Stimulated activated CD4-positive, alpha-beta T cell treated with anti-CD3 and anti-CD28 coated beads, Interleukin-2, amount 100 ng/mL, for 48 hours (primary cell): ENCODE measurements at places on chromosomes 3 and 15.
A peak's percentile ranks its signal among the peaks of the same experiment; 100 is the strongest.

DNA sequence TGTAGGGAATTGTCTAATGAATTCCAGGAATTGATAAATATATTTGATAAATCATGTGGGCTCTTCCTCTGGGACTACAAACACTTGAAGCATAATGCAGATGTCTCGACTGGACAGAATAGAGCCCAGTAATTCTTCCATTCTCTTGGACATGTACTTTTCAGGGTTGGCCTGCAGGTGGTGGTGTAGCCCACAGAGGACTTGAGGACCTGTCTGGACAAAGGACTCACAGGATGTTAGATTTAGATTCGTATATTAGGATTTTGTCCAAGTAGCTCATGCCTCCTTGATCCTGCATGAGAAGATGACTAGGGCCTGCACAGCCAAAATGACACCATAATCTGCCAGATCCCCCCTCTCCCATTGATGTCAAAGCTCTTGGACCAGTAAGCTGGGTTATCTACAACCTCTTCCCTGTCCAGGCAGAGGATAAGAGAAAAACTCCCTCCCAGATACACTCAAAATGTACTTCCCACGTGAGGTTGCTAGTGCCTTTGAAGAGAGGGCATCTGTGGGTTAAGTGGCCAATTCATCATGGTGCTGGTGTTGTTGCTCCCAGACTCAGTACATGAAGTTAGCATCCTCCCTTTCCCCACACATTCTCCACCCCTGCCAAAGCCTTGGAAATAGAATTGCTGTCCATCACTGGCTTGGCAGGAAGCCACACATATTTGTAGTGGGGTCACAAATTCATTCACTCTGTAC, 88.6 kb upstream of the ZNF280D start:
- peak; percentile 34 for DNase-seq

- DNase-seq: no peak
Measured at GRCh38 chr15:70269991-70270751, 172.5 kb upstream of the TLE3 start.

DNA sequence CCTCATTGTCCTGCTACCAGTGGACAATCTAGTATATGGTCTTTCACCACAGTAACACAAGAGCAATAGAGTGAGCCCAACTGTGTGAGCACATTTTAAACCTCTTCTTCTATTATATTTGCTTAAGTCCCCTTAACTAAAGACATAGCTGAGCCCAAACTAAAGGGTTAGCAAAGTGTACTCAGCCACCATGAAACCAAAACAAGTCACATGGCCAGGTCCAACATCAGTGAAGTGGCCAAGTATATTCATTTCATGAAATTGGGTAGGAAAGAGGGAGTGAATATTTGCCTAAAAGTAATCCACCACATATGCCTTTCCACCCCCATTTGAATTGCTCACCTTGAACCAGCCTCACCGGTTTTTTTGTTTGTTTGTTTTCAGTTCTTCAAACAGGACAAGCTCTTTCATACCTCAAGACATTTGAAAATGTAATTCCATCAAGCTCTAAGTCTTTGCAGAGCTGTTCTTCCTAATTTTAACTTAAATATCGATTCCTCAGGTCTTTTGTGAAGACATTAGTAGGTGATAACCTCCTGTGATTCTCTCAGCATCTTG, 327.0 kb upstream of the SEMA6D start:
- no peak for DNase-seq

DNA sequence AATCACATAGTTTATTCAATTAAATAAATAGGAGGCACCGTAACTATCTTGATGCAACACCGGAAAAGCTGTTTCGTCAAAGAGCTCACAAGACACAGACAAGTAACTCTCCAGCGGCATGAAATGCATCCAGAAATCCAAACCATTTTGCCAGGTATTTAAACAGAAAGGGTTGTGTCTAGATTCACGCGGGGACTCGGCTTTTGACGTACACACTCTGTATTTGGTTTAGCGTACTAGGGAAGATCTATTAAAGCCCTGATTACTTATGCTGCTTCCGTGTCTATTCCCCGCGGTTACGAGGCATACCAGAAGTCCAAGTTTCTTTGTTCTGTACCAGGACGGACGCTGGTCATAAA, 718 bp downstream of the BNIP2 start:
- DNase-seq: peak; percentile 12

DNA sequence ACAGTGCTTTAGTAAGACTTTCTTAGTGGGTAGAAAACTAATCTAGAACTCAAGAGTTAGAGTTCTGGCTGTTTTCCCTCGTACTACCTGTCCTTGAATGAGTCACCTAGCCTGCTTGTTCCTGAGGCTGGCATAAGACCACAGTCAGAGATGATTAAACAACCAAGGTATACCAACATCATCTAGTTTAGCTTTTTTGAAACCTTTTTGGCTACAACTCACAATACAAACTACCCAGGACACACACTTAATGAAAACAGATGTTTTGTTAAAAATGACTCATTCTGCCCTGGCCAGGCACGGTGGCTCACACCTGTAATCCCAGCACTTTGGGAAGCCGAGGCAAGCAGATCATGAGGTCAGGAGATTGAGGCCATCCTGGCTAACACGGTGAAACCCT, 4.6 kb downstream of the MCCC1 start:
- no peak for DNase-seq

DNA sequence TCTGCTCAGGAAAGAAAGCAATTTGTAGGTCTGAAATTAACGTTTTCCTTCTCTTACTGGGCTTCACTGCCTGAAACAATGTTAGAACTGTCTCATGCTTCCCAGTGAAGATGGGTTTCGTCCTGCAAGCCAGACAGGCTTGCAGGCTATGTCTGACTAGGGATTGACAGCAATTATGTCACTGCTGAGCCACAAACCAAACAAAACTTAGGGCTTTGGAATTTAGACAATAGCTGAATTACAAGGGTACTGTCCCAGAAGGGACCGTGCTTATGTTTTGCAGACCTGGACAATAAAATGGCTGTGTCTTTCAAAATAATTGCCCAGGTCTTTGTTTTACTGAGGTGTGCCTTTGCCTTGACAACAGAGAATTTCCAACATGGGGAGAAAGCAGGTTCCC, 46.3 kb upstream of the CCDC80 start:
- no peak for DNase-seq

- no peak for DNase-seq
Measured at GRCh38 chr3:41224120-41224806, 25.0 kb downstream of the CTNNB1 start.
